ENCODE measurements at places on chromosomes 4 and X.

- peak; percentile 24 for DNase-seq
Observed at GRCh38 chr4:147590249-147590920, 26.8 kb upstream of the TMEM184C start.

DNA sequence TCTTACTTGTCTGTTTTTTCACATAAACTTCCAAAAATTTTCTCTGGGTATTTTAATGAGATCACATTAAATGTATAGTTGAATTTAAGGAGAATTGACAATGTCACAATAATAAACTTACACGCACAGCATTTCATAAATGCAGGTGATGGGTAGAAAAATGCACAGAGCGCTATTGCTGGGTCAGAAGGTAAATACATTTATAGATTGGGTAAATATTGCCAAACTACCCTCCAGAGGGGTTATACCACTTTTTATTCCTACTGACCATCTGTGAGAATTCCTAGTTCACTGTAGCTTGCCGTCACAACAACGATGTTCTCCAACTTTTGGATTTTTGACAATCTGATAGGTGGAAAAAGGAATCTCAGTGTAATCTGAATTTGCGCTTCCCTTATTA lies 34.6 kb downstream of the ANXA5 start:
- DNase-seq, result no peak

DNA sequence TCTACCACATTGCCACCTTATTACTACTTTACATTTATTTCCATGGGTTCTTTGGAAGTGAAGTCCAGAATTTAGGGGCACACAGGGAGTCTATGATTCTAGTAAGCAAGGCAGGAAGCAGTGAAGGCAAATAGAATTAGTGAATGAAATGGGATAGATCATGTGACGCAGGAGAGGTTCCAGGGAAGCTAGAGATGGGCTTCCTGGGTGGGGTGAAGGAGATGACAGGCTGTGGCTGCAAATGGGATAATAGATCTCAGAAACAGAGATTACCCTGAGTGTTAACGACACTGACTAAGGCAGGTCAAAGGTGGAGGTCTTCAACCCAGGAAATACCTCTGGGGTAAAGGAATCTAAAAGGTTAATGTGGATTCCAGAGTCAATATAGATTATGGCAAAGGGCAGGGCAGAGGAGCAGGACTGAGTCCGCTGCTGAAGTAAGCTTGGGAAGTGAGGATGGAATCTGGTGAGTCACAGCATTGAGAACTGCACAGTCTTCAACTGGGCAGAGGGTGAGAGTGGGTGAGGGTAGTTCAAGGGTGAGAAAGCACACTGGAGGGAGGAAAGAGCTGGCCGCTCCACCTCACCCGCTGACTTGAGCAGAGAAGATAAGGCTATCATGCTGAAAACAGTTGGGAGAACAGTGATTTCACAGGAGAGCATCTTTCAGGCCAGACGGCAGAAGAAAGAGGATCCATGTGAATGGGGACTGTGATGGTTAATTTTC lies 70.8 kb downstream of the ANXA3 start:
- no peak for DNase-seq

DNA sequence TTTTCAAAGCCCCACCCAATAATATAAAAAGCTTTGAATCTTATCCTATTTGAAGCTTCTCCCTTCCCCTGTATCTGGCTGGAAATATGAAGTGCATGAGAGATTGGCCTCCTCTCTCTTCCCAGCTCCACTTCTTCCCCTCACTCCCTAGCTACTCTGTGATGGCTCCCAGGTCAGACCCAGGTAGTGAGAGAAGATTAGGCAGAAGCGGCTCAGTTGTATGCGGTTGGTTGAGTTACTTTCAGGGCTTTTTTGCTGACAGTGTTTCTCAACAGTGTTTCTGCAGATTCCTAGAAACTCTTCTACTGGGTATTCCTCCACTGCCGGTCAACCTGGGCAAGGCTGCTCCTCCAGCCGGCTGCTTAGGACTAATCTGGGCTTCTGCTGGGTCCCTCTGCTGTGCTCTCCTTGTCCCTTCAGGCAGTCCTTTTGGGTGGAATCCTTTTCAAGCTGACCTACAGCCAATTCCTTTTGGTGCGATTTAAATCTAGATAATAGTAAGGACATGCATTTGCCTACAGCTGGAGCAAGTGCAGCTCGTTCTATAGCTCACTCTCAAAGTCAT lies 87.4 kb upstream of the SLC7A11 start:
- DNase-seq, result no peak

DNA sequence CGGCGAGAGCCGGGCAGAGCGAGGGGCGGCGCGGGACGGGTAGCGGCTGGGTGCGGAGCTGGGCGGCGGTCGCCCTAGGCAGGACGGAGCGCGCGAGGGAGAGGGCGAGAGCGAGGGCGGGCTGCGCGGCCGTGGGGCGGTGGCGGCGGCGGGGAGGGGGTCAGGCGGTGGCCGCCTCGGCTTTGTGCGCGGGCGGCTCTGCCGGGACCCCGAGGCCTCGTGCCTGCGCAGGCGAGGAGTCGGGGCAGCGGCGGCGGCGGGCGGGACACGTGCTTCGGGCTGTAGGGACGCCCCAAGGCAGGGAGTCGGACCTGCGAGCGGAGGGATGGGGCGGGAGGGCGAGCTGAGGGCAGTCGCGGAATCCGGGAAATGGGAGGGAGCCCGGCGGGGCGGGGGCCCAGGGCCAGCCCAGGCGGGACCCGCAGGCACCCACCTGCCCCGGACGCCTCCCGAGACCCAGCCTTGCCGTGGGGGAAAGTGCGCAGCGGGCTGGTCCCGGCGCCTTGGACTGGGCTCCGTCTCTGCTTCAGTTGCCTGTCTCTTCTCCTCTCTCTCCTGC lies 465 bp downstream of the BMPR1B start:
- DNase-seq, result no peak

- peak; percentile 95 for DNase-seq
Observed at GRCh38 chr4:140049024-140049848, 104.7 kb downstream of the MAML3 start.

GRCh38 chr4:176270669-176271068 lies 1.6 kb upstream of the ASB5 start:
- peak; percentile 13 for DNase-seq

GRCh38 chr4:132344924-132345828 lies 803.9 kb upstream of the PCDH10 start:
- no peak for DNase-seq

DNA sequence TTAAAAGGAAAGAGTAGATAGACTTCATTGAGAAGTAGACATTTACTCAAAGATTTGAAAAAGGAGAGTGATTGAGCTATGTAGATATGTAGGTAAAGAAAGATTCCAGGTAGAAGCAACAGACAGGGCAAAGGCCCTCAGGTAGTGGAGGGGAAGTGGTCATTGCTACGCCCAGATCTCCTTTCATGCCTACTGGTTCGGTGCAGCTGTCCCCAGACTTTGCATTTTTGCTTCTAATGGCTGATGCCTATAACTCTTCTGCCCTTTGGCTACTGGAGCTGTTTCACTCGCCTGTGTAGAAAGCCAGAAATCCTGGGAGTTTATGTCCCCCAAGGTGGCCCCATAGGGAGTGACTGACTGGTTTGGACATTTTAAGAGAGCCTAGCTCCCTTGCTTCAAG lies 16.9 kb upstream of the ARMCX2 start:
- DNase-seq, result no peak

DNA sequence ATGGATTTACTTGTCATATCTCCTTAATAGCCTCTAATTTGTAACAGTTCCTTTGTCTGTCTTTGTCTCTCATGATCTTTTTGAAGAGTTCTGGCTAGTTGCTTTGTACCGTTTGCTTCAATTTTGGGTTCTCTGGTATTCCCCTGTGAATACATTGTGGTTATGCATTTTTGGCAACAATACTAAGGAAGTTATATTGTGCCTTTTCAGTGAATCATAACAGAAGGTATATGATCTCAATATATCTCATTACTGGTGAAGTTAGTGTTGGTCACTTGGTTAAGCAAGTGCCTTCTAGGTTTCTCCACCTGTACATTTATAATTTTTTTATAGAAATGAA lies 48.6 kb downstream of the DCLK2 start:
- no peak for DNase-seq

GRCh38 chr4:101806914-101807313 lies 16.4 kb downstream of the BANK1 start:
- DNase-seq, result no peak

DNA sequence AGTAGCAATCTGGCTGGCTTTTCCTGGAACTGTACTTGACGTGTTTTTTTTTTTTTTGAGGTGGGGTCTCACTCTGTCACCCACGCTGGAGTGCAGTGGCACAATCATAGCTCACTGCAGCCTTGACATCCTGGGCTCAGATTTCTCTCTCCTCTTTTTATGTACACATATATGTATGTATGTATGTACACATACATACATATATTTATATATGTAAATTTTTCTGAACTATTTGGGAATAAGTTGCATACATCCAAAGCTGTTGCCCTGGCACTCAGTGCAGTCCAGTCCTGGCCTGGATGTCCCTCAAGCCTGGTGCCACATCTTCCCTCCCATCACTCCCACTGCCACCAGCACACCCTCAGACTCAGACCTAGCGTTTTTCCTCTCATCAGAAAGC lies 89.0 kb upstream of the SHISA3 start:
- no peak for DNase-seq

- peak; percentile 54 for DNase-seq
Observed at GRCh38 chr4:87679449-87680169, 29.5 kb downstream of the DMP1 start.

GRCh38 chr4:164997324-164997723 lies 19.9 kb upstream of the TRIM61 start:
- DNase-seq, result no peak

GRCh38 chrX:153582896-153583295 lies 16.0 kb downstream of the CCNQ start:
- no peak for DNase-seq

DNA sequence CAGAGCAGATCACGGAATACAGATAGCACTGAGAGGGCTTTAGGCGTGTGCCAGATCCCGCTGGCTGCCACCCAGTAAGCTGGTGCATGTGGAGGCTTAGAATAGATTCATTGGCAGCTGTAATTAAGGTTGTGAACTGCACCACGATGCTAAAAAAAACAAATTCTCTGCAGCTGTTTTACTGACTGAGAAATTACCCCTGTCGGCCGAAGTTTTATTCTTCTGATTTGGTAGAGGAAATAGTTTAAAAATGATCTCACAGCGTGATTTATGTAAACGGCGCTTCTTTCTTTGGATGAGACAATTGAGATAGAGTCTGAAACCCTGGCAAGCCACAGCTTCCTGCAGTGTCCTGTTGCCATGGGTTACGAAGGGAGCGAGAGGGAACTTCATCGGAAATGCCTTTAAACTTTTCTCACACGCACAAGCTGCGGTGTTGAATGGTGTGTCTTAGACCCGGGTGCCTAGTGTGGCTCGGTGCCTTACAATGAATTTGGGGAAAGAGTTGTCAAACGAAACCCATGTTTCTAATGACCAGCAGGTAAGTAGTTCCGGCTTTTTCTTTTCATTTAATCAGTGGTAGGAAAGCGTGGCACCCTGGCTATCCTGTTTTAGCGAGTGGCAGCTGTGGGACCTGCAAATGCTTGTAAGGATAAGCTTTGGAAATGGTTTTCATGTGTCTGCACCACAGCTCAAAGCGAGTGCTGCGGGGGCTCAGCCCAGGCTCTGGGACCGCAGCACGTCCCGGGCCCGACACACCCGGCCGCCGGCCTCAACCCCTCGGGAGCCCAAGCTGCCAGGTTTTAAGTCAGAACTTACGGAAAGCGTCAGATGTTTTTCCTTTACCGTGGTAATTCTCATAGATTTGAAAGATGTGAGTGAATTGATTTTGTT lies 71.7 kb upstream of the HGFAC start:
- peak; percentile 76 for DNase-seq

DNA sequence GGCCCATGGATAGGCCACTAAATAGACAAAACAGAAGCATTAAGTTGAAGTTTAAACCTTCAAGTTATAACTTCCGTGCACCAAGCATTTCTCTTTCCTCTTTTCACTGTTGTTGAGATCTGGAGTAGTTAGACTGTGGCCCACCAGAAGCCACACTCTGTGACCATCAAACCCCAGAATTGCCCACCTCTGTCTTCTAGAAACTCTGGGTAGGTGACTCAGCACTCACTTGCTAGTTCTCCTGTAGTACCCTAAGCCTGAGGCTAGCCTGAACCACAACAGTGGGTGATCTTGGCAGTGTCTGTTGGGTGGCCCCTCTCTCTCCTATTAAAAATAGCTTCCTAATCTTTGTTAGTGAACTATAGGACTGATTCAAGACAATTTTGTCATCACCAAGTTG lies 24.6 kb upstream of the CD40LG start:
- DNase-seq, result no peak

DNA sequence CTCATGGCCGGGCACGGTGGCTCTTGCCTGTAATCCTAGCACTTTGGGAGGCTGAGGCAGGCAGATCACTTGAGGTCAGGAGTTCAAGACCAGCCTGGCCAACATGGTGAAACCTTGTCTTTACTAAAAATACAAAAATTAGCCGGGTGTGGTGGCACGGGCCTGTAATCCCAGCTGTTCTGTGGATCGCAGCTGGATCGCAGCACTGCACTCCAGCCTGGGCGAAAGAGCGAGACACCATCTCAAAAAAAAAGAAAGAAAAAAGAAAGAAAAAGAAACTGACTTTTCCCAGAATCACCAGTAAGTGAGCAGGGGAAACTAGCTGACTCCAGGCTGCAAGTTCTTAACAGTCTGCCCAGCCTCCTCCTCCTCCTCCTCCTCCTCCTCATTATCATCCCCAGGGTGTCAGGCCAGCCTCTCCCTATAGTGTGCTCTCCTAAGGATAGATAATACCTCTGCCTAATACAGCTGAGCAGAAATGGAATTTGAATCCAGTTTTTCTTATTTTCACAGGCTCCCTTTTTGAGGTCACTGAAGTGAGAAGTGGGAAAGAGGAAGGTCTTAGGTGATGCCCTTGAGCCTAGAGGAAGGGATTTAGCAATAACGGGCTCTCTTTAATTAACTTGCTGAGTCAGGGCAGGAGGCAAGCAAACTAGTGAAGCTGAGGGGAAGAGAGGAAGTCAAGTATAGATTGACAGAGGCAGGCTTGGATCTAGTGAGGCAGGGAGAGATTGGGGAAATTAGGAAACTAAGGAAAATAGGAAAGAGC lies 11.8 kb upstream of the ELF2 start:
- DNase-seq, result no peak

DNA sequence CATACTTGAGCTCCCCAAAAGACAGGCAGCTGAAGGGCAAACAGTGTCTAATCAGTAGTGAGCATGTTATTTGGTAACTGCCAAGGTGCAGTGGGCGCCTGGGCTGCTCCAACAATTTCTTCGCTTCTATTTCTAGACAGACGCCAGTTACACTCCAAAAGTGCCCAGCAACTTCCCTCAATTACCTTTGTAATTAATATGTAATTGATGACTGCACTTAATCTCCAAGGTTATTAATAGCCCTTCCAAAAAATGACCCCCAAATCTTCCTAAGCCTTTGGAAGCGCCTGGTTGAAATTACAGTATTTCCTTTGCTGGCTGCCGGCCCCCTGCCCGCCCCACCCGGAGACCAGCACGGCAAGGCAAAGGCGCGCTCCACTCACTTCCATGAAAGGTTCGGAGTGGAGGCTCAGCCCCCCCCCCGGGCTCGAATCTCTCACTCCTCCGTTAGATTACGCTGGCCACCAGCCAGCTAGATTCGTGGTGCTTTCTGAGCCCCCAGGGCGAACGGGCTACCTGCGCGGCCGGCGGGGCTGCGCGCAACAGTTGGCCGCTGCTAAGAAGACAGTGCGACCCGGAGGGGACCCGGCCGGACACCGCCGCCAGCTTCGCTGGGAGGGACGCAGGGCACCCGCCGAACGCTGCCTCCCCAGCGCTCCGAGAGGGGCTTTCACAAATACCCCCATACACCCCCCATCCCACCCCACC lies 1.9 kb downstream of the GPC4 start:
- DNase-seq, result no peak

- DNase-seq, result no peak
Observed at GRCh38 chr4:41365681-41366080, 109.0 kb downstream of the UCHL1 start.

GRCh38 chr4:112562254-112562879 lies 46.4 kb upstream of the NEUROG2 start:
- no peak for DNase-seq

GRCh38 chr4:14596904-14597303 lies 405.4 kb upstream of the CPEB2 start:
- no peak for DNase-seq
